ENCODE measurements at places on chromosomes 13 and 19.

GRCh38 chr19:30930941-30931706, 418.1 kb downstream of the TSHZ3 start:
- no peak for DNase-seq

DNA sequence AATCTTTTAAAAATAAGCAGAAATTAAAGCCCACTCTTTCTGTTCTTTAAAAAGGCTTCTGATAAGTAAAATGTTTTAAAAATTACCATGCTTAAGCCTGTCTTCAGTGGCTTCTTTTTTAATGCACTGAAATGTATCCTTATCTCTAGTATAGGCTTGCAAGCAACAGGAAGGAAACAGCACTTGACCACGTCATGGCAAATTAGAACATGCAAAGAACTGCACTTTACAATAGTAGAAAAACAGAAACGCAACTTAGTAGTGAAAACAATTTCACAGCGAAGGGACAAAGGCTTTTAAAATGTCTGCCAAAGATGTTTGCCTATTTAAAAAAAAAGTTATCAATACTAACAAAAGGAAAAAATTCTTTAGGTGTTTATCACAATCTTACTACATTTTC, 36.3 kb downstream of the ELF1 start:
- DNase-seq: no peak

DNA sequence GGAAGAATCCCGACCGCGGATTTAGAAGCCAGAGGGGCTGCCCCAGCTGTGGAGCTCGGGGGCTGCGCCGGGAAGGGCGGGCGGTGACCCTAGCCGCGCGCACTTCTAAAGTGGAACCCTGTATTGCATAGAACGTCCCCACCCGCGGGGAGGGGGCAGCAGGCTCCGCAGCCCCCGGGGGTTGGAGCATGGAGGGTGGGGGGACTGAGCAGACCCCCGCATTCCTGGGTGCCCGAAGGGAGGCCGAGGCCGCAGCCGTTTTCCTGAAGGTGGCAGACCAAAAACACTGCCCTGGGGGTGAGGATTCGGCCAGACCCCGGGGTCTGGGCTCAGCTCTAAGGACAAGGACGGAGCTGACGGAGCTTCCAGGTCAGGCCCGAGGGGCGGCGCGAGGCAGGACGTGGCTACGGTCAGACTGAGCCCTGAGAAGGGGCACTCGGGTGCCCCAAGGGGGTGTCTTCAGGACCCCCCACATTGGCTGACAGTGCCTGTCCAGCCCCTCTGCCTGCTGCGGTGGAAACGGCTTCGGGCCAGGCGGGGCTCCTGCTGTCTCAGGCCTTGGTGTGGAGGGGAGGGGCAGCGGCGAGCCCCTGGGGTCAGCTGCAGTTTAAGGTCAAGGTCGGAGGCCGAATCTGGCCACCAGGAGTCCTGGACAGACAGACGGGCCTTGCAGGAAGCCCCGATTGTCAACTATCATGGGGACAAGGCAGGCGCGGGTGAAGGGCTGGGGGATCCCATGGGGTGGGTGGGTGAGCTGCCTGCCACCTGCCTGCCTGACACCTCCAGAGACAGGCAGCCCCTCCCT, 12.6 kb downstream of the MKNK2 start:
- DNase-seq: no peak

DNA sequence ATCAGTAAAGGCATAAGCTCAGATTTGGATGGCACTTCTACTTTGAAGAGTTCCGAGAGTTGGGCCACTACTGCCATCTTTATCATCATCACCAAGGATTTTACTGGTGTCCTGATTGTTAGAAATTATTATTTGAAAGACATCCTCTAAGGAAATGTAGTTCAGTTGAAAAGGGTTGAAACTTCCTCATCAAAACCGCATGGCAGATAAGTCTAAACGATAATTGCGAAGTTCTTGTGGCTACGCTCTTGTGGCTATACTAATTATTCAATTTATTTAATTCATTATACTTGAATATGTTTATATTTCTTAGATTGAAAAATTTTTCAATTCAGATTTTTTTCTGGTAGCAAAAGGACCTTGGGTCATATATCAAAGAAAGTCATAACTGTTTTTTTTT, 22.4 kb downstream of the TNFRSF19 start:
- no peak for DNase-seq

- no peak for DNase-seq
Observed at GRCh38 chr13:65594298-65594781, 1635.8 kb downstream of the PCDH9 start.

GRCh38 chr13:49093376-49093775, 117.7 kb downstream of the FNDC3A start:
- DNase-seq: no peak

- no peak for DNase-seq
Observed at GRCh38 chr13:23201870-23202269, 21.1 kb downstream of the SGCG start.

- DNase-seq: no peak
Observed at GRCh38 chr19:28943651-28944050, 269.3 kb downstream of the UQCRFS1 start.

DNA sequence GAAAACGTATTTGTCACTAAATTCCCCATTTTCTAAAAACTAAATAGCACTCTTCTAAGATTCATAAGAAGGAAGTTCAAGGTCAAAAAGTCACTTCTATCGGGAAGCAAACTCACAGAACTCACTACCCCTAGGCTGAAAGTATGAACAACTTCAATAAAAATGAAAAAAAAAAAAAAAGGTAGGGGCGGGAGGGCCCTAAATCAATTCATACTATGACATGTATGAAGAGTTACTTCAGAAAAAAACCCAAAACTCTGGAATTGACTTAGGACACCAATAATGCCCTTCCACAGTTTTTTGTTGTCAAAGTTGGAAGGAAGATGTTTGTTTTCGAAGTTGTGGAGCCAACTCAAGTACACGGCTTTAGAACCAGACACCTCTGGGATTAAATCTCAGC, 1.1 kb downstream of the SUCLA2 start:
- DNase-seq: no peak

GRCh38 chr19:2115911-2116426, 19.3 kb downstream of the IZUMO4 start:
- DNase-seq: no peak

DNA sequence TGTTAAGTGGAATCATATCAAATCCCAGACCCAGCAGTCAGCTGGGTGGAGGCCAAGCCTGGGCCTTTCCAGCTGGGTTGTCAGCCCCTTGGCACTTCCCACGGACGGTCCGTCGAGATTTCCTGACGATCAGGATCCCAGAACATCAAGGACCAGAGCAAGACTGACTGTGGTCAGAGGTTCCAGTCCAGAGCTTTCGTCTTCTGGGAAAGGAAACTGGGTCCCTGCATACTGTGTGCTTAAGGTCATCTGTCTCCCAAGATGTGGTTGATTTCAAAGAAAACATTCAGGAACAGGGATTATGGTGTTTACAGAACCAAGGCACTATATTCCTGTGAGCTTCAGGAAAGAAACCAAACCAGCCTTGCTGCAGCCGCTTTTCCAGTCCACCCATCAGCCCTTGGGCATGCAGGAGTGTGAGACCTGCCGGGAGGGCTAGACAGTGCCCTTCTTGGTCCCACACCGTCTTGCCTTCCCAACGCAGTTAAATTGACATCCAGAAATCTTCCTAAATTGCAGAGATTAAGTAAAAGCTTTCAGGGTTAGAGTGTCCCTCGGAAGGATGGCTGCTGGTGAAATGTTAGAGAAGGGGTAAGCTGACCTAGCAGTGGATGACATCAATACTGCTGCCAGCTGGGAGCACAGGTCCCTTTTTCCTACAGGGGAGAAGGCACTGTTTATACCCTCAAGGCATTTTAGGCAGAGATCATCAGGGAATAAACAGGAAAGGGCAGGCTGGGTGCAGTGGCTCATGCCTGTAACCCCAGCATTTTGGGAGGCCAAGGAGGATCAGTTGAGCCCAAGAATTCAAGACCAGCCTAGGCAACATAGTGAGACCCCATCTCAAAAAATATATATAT, 5.0 kb upstream of the C19orf33 start:
- no peak for DNase-seq

Data from activated CD8-positive, alpha-beta memory T cell treated with anti-CD3 and anti-CD28 coated beads for 4 hours (primary cell).